ENCODE measurements at places on chromosomes 12 and 14. TPM values are rescaled to one million over a fixed set of nuclear protein-coding genes. Genes with fewer than 3 reads are reported as not detected.

- H3K4me1 ChIP-seq, result peaks cover 8% of the 10 kb centered on the region
- no peak overlapping the region for H3K27ac ChIP-seq
- no peaks in the 10 kb centered on the region for H3K27me3 ChIP-seq
- no peak overlapping the region for H3K4me3 ChIP-seq
These were observed 3.4 kb downstream of the PNMA1 start for GRCh38 chr14:73710737-73711136.

GRCh38 chr12:26721800-26722199 is 111.2 kb downstream of the ITPR2 start:
- H3K36me3 ChIP-seq, result no peaks in the 10 kb centered on the region
- H3K4me1 ChIP-seq, result peaks cover 28% of the 10 kb centered on the region
- DNase-seq, result peak; percentile 85

GRCh38 chr12:65703176-65703575 is 121.1 kb upstream of the HMGA2 start:
- no peaks in the 10 kb centered on the region for H3K36me3 ChIP-seq
- H3K27me3 ChIP-seq, result no peaks in the 10 kb centered on the region
- no peak for DNase-seq
- H3K4me3 ChIP-seq, result no peak overlapping the region

- no peaks in the 10 kb centered on the region for H3K36me3 ChIP-seq
- no peak overlapping the region for H3K4me3 ChIP-seq
- DNase-seq, result no peak
- H3K27me3 ChIP-seq, result no peaks in the 10 kb centered on the region
- H3K4me1 ChIP-seq, result no peaks in the 10 kb centered on the region
These were observed 583.5 kb upstream of the TBX3 start for GRCh38 chr12:115267464-115267863.

GRCh38 chr12:90250042-90250441 is 541.4 kb upstream of the ATP2B1 start:
- no peaks in the 10 kb centered on the region for H3K36me3 ChIP-seq
- no peak for DNase-seq
- peaks cover 9% of the 10 kb centered on the region for H3K4me1 ChIP-seq
- no peaks in the 10 kb centered on the region for H3K27me3 ChIP-seq
- H3K27ac ChIP-seq, result no peak overlapping the region
- H3K4me3 ChIP-seq, result no peak overlapping the region

GRCh38 chr12:32366714-32367113 is 32.6 kb upstream of the FGD4 start:
- no peak overlapping the region for H3K27ac ChIP-seq
- peaks cover 7% of the 10 kb centered on the region for H3K4me1 ChIP-seq
- DNase-seq, result no peak
- H3K27me3 ChIP-seq, result no peaks in the 10 kb centered on the region
- no peak overlapping the region for H3K4me3 ChIP-seq

ANKS1B gene
- 1.1 TPM for total RNA-seq

- no peak for DNase-seq
- H3K27ac ChIP-seq, result no peak overlapping the region
- peaks cover 27% of the 10 kb centered on the region for H3K36me3 ChIP-seq
These were observed 1.3 kb upstream of the MDM2 start for GRCh38 chr12:68806488-68807237.

DNA sequence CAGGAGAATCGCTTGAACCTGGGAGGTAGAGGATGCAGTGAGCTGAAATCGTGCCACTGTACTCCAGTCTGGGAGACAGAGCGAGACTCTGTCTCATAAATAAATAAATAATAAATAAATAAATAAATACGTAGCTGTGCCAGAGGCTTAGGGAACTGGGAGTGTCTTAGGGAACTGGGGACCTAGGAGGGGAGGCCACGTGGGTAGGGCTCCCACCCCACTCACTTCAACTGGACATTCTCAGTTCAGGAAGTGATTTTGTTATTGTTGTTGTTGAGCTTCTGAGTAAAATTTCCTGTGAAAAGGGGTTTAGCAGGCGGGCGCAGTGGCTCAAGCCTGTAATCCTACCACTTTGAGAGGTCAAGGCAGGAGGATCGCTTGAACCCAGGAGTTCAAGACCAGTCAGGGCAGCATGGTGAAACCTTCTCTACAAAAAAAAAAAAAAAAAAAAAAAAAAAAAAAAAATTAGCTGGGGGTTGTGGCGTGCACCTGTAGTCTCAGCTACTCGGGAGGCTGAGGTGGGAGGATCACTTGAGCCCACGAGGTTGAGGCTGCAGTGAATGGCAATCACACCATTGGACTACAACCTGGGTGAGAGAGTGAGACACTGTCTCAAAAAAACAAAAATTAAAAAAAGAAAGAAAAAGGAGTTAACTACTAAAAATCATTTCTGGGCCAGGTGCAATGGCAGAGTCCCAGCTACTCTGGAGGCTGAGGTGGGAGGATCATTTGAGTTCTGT is 19.0 kb upstream of the ANKRD9 start:
- H3K4me1 ChIP-seq, result peaks cover 37% of the 10 kb centered on the region
- H3K27ac ChIP-seq, result no peak overlapping the region
- H3K27me3 ChIP-seq, result no peaks in the 10 kb centered on the region
- no peaks in the 10 kb centered on the region for H3K36me3 ChIP-seq
- DNase-seq, result no peak
- H3K4me3 ChIP-seq, result no peak overlapping the region

DNA sequence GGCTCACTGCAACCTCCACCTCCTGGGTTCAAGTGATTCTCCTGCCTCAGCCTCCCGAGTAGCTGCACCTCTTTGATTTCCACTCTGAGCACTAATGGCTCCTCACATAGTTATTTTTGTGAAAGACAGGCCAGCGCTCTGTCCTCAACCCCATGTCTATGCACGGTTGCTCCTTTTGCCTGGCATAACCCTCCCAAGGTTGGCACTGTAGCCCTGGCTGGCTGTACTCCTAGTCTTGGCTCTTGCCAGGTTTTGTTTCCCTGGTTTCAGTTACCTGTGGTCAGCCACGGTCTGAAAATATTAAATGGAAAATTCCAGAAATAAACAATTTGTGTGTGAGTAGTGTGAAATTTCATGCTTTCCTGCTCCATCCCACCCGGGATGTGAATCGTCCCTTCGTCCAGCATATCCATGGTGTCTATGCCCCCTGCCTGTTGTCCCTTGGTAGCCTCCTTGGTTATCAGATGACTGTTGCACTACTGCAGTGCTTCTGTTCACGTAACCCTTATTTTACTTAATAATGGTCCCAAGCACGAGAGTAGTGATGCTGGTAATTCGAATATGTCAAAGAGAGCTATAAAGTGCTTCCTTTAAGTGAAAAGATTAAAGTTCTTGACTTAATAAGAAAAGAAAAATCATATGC is 12.3 kb upstream of the DCD start:
- H3K4me1 ChIP-seq, result peaks cover 19% of the 10 kb centered on the region
- H3K36me3 ChIP-seq, result no peaks in the 10 kb centered on the region
- no peak overlapping the region for H3K27ac ChIP-seq

GRCh38 chr12:81339071-81339470 is 261.2 kb downstream of the ACSS3 start:
- no peaks in the 10 kb centered on the region for H3K27me3 ChIP-seq
- no peak overlapping the region for H3K4me3 ChIP-seq
- H3K36me3 ChIP-seq, result no peaks in the 10 kb centered on the region

DNA sequence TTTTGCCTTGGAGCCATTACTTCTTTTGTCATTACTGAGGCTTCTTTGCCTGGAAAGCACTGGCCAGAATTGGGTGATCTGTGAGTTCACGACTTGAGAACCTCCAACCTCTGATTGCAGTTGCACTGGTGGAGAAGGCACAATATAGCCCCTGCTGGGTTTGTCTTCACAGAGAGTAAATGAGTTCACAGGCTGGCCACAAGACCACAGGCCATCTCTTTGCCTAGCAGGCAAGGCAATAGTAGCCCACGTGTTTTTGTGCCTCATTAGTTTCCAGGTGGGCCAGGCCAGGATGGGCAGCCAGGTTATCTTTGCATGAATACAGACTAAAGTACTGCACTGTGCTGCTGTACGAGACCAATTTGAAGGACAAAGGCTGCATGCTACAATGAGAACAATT is 468.8 kb downstream of the NRXN3 start:
- H3K4me1 ChIP-seq, result no peaks in the 10 kb centered on the region
- H3K36me3 ChIP-seq, result no peaks in the 10 kb centered on the region
- H3K27ac ChIP-seq, result no peak overlapping the region
- H3K27me3 ChIP-seq, result peaks cover 5% of the 10 kb centered on the region

TRIM9 gene
- total RNA-seq, result 9.8 TPM

- no peak for DNase-seq
- H3K27me3 ChIP-seq, result peaks cover 37% of the 10 kb centered on the region
- no peaks in the 10 kb centered on the region for H3K4me1 ChIP-seq
- no peak overlapping the region for H3K4me3 ChIP-seq
- no peak overlapping the region for H3K27ac ChIP-seq
- no peaks in the 10 kb centered on the region for H3K36me3 ChIP-seq
These were observed 14.9 kb downstream of the LHX5 start for GRCh38 chr12:113456761-113457160.

NABP2 gene
- 67.5 TPM for total RNA-seq

DNA sequence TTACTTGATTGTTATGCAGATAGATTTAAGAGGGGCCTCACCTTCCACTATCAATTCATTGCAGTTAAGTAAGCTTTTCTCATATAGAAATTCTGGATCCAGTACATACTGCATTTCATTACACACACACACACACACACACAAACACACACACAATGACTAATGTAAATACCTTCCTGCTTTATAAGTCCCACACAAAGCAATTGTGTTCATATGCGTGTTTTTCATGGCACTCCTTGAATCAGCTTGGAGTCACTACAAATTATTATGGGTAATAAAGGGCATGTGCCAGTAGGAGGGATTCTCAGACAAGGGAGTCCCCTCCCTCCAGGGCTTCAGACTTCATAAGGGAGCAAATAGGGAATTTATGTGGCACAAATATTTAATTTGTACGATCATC is 4.5 kb downstream of the MIPOL1 start:
- H3K36me3 ChIP-seq, result no peaks in the 10 kb centered on the region
- H3K4me1 ChIP-seq, result peaks cover 8% of the 10 kb centered on the region
- H3K27ac ChIP-seq, result no peak overlapping the region
- no peaks in the 10 kb centered on the region for H3K27me3 ChIP-seq

DNA sequence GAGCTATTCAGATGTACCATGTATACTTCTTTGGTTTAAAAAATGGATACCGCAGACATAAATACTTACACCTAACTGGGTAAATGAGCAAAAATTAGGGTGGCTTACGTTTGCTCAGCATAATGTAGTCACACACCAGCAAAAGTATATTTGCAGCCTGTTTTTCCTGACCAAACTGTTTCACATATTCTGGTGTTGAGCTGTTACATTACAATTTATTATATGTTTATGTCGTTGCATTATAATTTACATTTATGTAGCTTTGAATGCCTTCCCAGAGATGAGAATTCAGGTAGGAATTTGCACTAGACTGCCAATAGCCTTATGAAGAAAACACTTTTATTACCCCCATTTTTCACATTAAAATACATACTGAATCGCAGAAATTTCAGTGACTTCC is 183.3 kb downstream of the PTPRO start:
- H3K36me3 ChIP-seq, result no peaks in the 10 kb centered on the region
- no peak for DNase-seq

DNA sequence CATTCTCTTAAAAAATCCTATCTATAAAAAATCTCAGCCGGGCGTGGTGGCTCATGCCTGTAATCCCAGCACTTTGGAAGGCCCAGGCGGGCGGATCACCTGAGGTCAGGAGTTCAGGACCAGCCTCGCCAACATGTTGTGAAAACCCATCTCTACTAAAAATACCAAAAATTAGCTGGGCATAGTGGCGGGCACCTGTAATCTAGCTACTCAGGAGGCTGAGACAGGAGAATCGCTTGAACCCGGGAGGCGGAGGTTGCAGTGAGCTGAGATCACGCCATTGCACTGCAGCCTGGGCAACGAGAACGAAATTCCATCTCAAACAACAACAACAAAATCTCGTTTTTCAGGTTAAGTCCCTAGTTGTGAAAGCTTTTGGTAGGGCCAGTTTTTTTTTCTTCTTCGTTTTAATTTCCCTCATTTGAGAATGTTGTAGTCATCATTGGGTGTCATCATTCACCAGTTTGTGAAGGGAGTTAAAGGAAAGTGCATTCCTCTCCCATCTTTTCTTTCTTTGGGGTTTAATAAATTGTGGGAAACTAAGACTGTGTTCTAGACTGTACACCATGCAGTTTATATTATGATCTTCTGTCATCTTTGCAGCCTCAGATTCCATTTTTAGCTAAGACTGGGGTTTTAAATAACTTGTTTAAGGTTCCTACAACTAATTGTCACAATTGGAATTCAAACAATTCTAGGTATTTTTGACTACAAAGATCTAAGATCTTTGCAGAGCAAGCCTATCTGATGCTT is 23.9 kb downstream of the MDM2 start:
- no peak overlapping the region for H3K27ac ChIP-seq
- H3K36me3 ChIP-seq, result peaks cover 65% of the 10 kb centered on the region
- no peak for DNase-seq
- no peaks in the 10 kb centered on the region for H3K27me3 ChIP-seq
- H3K4me3 ChIP-seq, result no peak overlapping the region

DNA sequence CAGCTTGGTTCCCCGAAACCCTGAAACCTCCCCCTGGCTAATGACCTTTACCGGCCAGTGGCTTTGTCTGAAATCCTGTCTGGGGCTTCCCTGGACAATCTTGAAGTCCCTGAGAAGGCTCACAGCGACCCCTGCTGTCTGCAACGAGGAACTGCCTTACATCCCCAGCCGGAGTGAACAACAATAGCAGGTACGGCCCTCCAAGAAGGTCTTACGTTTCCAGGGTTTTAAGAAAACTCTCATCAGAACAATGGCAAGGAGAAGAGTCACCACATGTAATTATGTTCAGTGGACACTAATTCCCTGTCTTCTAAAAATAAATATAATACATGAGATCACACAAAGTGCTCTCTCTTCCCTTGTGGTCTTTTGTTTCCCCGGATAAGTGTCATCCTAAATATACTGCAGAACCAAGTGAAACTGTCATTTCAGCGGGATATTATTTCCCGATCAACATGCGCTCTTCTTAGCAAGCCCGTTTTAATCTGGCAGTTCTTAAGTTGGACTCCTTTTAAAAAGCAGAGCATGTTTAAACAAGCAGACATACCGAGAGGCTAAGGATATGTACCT is 53.3 kb downstream of the RBM19 start:
- peak; percentile 67 for DNase-seq
- H3K27ac ChIP-seq, result no peak overlapping the region
- no peaks in the 10 kb centered on the region for H3K27me3 ChIP-seq
- no peak overlapping the region for H3K4me3 ChIP-seq
- no peaks in the 10 kb centered on the region for H3K36me3 ChIP-seq
- H3K4me1 ChIP-seq, result no peaks in the 10 kb centered on the region

RILPL2 gene
- total RNA-seq, result 1.9 TPM

NPAS3 gene
- 15.6 TPM for total RNA-seq

DTD2 gene
- 25.3 TPM for total RNA-seq

- no peak overlapping the region for H3K27ac ChIP-seq
- no peaks in the 10 kb centered on the region for H3K27me3 ChIP-seq
- DNase-seq, result no peak
- no peaks in the 10 kb centered on the region for H3K4me1 ChIP-seq
- H3K36me3 ChIP-seq, result no peaks in the 10 kb centered on the region
- no peak overlapping the region for H3K4me3 ChIP-seq
These were observed 36.3 kb downstream of the SDR9C7 start for GRCh38 chr12:56897844-56898361.

CEP290 gene
- 27.3 TPM for total RNA-seq

All from A673 (cell line).